ENCODE measurements at places on chromosomes 16 and 17. TPM values are rescaled to one million over a fixed set of nuclear protein-coding genes. Genes with fewer than 3 reads are reported as not detected.

DNA sequence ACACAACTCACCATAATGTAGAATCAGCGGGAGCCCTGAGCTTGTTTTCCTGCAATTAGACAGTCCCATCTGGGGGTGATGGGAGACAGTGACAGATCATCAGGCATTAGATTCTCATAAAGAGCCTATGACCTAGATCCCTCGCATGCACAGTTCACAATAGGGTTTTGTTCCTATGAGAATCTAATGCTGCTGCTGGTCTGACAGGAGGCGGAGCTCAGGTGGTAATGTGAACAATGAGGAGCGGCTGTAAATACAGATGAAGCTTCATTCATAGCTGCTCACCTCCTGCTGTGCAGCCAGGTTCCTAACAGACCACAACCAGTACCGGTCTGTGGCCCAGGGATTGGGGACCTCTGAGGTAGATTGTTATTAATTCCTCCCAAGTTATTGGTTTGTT, 2.9 kb upstream of the DOK4 start:
- DNase-seq: no peak

DNA sequence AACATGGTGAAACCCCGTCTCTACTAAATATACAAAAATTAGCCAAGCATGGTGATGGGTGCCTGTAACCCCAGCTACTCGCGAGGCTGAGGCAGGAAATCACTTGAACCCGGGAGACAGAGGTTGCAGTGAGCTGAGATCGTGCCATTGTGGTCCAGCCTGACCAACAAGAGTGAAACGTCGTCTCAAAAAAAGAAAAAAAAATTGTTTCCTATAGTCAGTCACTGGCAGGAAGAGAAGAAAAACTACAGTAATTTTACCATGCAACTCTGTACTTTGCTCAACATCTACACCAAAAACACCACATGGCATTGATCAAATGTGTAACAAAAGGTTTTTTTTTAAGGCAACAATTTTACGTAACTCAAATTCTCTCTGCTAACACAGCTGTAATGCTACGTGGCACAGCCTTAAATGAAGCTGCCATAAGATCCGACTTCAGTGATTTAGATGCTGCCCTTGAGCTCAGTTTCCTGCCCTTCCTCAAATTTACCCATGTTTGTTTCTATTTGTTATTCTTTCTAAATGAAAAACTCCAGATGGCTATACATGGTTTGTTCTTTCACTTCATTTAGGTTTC, 40.2 kb downstream of the CNOT1 start:
- DNase-seq: no peak

DNA sequence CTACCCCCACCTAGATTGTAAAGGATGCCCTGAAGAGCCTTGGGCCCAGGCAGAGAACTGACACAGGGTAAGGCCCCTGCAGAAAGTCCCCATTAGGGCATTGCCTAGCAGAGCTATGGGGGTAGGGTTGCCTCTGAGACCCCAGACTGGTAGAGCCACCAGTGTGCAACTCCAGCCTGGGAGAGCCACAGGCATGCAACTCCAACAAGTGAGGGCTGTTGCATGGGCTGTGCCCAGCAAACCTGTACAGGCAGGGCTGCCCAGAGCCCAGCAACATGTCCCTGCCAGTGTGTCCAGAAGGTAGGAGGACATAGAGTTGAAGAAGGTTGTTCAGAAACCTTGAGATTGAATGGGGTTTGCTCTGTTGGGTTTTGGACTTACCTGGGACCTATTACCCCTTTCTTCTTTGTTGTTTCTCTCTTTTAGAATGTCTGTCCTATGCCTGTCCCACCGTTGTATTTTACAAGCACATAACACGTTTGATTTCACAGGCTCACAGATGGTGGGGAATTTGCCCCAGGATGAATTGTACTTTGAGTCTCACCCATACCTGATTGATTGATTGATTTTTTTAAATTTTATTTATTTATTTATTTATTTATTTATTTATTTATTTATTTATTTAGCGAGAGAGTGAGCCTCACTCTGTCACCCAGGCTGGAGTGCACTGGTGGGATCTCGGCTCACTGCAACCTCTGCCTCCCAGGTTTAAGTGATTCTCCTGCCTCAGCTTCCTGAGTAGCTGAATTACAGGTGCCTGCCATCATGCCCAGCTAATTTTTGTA, 16.4 kb downstream of the SGF29 start:
- DNase-seq: no peak

DNA sequence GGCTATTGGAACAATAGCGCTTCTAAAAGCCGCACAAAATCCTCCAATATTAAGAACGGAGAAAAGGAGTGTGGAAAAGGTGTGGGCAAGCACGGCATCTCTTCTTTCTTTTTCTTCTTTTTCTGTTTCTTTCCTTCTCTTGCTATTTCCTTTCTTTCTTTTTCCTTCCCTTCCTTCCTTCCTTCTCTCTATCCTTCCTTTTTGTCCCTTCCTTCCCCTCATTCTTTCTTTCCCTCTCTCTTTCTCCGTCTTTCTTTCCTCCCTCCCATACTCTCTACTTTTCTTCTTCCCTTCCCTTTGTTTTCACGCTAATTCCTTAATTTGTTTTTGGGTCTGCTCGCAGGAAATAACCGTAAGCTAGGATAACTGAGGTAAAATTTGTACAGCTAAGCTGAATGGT, 478.2 kb downstream of the MAF start:
- no peak for DNase-seq

DNA sequence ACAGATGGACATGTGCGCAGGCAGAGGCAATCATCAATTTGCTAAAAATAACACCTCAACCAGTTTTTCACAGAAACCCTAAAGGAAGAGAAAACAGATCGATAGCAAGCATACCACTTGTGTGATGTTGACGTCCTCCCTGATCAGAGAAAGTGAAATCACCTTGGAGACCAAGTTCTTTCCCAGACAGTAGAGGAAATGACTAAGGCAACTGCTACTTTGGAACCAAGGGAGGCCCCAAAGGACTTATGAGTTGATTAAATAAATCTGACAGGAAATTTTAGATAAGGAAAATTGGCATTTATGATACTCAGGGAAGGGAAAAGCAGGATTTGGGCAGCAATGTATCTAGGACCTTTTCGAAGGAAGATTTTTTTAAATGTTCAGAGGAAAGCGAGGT, 267.1 kb upstream of the ASIC2 start:
- no peak for DNase-seq

DNA sequence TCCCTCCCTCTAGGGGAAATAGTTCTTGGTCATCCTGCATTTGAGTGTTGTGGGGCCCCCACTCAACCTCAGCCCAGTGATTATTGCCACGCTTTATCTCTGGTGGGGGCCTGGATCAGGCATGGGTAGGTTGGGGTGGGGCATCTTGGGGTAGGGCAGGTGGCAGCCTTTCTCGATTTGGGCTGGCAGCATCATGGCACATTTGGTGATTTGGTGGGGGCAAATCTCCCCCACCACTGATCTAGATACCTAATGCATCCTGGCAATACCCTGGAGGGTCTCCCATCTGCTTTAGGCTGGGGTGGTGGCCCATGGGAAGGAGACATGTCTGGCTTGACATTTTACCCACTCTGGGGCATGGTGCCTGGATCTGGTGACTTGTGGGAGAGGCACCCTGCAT, 40.2 kb downstream of the NLRP1 start:
- DNase-seq: no peak

DNA sequence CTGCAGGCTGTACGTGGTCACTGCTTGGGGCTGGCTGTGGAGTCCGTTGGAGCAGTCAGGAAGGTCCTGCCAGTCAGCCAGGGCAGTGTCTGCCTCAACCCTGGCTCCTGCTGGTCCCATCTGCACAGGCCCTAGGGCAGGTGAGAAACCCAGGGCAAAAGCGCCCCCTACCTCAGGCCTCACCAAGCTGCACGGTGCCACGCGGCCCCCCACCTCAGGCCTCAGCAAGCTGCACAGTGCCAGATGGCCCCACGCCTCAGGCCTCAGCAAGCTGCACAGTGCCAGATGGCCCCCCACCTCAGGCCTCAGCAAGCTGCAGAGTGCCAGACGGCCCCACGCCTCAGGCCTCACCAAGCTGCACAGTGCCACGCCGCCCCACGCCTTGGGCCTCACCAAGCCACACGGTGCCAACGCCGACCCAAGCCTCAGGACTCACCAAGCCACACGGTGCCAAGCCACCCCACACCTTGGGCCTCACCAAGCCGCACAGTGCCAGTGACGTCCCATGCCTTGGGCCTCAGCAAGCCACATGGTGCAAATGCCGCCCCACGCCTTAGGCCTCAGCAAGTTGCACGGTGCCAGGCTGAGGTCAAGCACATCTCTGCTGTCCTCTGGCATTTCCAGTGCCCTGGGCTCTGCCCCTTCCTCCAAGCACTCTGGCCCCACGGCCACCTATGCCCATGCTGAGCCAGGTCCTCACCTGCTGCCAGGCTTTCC, 5.5 kb downstream of the TMEM204 start:
- DNase-seq: no peak

DNA sequence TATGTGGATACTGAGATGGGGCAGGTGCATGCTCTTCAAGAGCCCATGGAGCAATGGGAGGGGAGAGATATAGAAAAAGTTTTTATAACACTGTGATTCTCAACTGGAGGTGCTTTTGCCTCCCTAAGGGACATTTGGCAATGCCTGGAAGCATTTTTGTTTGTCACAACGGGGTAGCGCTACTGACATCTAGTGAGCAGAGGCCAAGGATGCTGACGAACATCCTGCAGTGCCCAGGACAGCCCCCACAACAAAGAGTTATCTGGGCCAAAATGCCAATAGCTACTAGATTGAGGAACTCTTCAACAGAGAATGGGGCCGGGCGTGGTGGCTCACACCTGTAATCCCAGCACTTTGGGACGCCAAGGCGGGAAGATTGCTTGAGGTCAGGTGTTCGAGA, 67.2 kb upstream of the CLEC3A start:
- DNase-seq: no peak

DNA sequence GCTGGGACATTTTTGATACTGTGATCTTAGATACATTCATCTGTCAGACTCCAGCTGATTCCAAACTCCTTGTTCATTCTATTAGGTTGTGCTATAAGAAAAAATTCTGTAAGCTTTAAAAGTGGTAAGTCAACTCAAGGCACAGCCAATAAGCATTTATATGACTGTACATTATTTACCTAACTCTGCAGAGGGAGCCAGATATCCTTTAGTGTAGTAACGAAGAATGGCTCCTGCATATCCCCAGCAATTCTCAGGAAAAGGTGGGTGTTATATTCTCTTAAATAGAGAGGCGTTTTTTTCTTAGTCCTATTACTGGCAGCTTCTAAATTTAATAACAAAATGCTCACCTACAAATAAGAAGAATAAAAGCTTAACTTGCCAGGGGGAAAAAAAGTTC, 374.3 kb upstream of the GOT2 start:
- no peak for DNase-seq

GRCh38 chr17:44733753-44734152, 25.0 kb upstream of the ADAM11 start:
- no peak for DNase-seq

GRCh38 chr16:5430598-5430997, 333.0 kb upstream of the EEF2KMT start:
- DNase-seq: no peak

DNA sequence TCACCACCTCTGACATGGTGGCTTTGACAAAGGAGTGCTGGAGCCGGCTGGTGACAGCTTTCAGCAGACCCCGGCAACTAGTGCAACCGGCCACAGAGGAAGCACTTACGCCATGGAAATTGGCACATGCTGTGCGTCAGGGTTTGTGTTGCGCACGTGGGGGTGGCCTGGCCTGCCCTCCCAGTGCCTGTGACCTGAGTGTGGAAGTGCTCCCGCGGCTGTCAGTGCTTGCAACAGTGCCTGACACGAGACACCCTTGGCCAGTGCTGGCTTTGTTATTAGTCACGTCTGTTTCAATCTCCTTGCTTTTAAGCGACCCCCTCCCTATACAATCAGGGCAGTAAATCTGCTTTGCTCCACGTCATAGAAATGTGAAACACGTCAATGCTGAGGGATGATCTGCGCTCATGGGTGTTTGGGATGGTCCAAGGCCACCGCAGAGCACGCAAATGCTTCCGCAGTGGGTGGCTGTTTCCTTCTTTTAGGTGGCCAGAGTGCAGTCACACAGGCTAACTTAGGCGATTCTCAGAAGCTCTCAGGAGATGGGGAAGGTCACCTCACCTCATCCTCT, 64.3 kb downstream of the PGS1 start:
- DNase-seq: peak; percentile 56

GRCh38 chr16:4578961-4579530, 22.9 kb downstream of the C16orf96 start:
- no peak for DNase-seq

- DNase-seq: no peak
These were observed 186.4 kb upstream of the CHMP6 start for GRCh38 chr17:80805032-80805751.

DNA sequence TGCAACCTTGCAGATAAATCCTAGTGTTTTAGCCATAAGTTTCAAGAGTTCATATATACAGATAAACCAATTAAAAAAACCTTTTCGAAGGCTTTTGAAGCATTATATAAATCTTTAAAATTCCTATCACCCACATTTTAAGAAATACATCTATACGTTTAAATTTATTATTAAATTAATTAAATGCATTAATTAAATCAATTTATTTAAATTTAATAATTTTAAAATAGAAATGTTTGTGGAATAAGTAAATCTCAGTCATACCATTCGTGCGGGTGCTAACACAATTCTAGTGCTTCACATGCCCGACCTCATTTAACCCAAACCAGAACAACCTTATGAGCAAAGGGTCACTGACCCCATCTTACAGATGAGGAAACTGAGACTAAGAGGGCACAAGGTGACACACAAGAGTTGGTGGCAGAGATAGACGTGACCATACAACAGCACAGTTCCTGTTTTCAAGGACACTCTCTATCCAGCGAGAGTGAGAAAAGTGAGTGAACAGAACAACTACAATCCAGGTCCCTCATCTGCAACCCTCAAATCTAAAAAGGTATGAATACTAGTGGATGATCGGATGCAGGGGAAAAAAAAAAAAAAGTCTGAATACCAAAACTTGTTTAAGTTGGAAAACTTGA, 1.4 kb downstream of the NSMCE1 start:
- DNase-seq: no peak

DNA sequence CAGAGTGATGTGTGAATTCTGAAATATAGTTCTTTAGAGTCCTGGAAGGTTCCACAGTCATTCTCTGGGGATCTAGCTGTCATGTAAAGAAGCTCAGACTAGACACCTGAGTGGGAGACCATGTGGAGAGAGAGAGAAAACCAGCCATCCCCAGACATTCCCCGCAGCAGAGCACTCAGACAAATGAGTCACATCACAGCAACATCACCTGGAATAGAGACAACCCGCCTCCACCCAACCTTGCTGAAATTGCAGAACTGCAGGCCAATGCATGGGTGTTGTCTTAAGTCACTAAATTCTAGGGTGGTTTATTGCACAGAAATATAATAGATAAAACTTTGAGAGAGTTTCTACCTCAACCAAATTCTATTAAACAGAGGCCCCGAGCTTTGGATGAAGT, 392.0 kb upstream of the DYNLRB2 start:
- DNase-seq: no peak

Gene ITGAX
- polyA plus RNA-seq: 2.0 TPM

Gene KRT23
- not detected for polyA plus RNA-seq

Gene ZSCAN10
- not detected for polyA plus RNA-seq

Gene PDILT
- polyA plus RNA-seq: not detected

Gene MXRA7
- 245 TPM for polyA plus RNA-seq

All from heart left ventricle (tissue), 16 donors.